ENCODE measurements at places on chromosomes 5 and 9.
A peak's percentile ranks its signal among the peaks of the same experiment; 100 is the strongest.

DNA sequence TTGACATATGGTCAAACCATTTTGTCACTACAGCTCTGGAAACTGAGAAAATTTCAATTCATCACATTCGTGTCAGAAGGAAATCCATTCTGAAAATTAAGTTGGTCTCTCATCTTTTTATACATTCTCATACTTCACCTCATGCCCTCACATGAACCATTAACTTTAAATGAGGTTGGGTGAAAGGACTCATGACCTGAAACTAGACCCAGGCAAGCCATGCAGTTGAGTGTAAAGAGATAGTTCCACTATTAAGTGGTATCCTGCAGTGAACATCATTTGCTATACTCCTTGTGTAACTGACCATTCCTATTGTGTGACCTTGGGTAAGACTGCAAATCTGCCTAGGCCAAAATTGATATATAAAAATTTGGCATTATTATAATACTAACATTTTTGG lies 299.6 kb upstream of the GRIN3A start:
- DNase-seq, result no peak

GRCh38 chr5:10724781-10725507 lies 36.1 kb downstream of the DAP start:
- DNase-seq, result no peak

DNA sequence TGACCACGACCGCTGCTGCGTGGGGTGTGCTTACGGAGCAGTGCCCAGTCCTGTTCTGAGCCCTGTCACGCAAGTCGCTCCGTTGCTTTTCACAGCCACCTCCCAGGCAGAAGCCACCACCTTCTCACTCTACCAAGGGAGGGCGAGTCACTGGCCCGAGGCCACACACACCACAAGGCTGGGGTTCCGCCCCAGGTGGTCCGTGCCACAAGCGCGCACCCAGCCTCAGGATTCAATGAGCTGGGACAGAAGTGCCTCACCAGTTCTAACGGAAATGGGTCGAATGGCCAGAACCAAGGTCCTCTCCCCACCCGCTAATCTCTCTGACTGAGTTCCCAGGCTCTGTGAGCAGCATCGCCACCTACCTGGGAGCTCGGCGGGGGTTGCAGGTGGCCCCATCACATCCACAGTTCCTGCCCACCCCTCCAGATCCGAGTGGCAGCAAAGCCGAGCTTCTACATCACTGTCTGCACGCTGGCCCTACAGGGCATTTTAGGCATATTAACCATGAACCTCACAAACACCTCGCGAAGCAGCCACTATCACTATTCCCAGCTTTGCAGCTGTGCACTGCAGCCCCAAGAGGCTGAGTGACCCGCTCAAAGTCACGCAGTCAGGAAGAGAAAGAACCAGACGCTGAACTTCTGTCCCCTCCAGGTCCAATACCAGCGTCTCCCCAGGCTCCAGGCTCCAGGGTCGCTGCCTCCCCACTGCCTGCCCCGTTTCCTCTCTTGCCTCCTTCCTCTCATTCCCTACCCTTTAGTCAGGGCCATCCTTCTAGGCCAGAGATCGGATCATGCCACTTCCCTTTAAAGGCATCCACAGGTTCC lies 92.1 kb upstream of the PHYKPL start:
- DNase-seq, result no peak

DNA sequence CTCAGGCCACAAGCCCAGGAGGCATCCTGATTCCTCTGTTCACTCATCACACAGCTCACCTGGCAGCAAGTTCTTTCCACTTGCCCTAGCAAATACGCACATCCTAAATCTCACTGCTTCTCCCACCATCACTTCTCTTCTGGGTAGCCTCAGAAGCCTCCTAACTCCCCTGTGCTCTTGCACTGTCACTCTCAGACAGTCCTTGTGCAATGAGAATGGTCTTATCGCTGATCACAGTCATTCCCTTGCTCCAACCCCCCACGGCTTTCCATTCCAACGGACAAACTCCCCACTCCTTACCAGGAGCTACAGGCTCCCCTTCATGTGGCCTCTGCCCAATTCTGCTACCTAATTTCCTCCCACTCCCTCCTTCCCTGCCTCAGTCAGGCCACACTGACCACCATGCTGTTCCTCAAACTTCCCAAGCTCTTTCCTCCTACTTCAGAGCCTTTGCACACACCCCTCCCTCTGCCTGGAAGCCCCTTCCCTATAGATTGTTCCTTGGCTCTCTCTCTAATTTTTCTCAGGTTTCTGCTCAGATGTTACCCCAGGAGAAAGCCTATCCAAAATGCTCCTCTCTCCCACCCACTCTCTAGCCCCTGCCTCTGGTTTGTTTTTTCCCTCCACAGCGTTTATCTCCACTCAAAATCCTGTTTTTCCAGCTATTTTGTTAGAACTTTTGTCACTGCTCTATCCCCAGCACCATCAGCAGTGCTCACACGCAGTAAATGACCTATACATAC lies 34.1 kb upstream of the TNFAIP8 start:
- no peak for DNase-seq

GRCh38 chr5:72584466-72584865 lies 77.3 kb upstream of the ZNF366 start:
- no peak for DNase-seq

DNA sequence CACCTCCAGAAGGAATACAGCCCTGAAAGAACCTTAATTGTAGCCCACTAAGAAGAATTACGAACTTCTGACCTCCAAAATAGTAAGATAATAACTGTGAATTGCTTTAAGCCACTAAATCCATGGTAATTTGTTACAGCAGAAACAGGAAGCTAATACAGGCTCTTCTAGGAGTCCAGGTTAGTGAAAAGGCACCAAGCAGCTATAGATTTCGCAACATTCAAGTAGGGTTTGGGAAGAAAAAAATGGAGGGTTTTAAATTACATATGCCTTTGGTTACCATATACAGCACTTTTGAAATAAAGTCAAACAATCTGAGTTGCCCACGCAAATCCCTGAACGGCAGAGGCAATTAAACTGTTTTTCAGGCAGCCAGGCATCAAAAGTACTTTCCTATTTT lies 1.7 kb upstream of the ACTL7A start:
- DNase-seq, result no peak

GRCh38 chr9:92974761-92975755 lies 27.7 kb downstream of the FGD3 start:
- DNase-seq, result no peak

GRCh38 chr5:163509291-163509951 lies 4.0 kb downstream of the MAT2B start:
- peak; percentile 22 for DNase-seq

GRCh38 chr9:81250041-81250440 lies 439.3 kb downstream of the TLE1 start:
- no peak for DNase-seq

DNA sequence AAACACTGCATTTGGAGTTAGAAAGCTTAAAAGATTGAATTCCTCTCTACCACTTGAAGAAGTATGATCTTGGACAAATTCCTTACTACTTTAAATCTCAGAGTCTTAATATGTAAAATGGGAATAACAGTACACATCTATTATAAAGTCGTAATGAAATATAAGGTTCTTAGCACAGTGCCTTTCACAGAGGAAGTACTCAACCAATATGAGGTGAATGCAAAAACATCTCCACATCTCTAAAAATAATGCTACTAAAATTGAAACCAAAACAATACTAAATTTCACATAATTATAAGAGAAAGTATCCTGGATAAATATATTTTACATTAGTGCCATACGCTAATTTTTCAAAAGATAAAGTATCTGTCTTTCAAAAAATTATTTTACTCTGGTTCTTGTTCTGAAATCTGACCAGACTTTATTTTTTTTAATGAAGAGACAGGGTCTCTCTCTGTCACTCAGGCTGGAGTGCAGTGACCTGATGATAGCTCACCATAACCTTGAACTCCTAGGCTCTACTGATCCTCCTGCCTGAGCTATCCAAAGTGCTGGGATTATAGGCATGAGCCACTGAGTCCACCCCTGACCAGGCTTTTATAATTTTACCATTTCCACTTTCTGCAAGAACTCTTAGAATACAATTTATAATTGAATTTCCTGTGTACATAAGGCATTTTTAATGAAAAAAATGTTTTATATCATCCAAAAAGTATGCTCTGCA lies 21.3 kb upstream of the FNIP1 start:
- no peak for DNase-seq

GRCh38 chr9:77464661-77465060 lies 183.5 kb downstream of the GNA14 start:
- no peak for DNase-seq

GRCh38 chr5:41193456-41194205 lies 19.7 kb downstream of the C6 start:
- peak; percentile 8 for DNase-seq

DNA sequence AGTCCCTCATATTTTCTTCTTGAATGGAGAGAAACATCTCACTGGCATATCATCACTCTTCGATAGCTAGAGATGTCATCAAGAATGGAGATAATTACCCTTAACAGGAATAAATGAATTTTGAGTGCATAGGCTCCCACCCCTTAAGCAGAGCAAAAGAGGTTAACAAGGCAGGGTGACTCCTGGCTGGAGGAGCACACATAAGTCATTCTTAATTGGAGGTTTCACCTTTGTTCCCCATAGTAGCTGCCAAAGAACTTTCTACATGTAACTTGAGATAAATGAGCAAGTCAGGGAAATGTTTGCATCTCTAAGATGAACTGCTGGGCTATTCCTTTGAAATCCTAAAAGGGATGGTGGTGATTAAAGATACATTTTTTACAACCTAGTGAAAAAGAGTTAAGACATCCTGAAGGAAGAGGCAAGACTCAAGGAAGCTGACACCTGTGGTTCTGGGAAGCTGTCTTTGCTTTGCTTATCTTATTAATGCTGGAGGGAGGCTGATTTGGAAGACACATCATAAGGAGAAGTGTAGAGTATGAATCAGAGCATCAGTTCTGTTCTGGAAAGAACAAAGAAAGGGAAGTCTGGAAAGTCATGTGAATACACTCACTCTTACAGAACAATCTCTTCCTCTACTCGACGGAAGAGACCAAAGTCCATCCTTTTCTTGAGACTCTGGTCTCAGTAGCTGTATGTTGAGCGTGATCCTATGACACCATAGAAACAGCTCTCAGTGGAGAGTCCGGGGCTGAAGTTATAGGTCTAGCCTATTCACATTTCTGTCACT lies 326.3 kb downstream of the OSTF1 start:
- DNase-seq, result no peak

GRCh38 chr9:14089051-14089803 lies 224.7 kb downstream of the NFIB start:
- no peak for DNase-seq

- no peak for DNase-seq
Measured at GRCh38 chr5:56833325-56833724, 18.0 kb downstream of the MAP3K1 start.

DNA sequence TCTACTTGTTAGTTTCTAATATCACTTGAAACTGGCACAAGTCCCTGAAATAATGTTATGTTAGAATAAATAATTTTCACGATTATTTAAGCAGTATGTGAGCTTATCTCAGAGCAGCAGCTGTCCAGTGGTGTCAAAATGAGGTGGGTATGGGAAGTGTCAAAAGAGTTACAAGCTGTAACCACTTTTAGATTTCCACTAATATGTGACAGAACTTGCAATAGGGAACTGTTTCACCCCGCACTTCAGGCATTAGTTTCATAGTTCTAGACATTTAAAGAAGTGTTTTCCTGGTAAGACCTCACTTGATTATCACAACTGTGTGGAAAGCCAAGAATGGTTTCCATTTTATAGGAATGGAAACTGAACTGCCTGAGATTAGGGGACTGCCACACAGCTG lies 2.9 kb upstream of the ISCA1 start:
- no peak for DNase-seq

GRCh38 chr5:122221857-122222256 lies 90.2 kb upstream of the SNCAIP start:
- no peak for DNase-seq

DNA sequence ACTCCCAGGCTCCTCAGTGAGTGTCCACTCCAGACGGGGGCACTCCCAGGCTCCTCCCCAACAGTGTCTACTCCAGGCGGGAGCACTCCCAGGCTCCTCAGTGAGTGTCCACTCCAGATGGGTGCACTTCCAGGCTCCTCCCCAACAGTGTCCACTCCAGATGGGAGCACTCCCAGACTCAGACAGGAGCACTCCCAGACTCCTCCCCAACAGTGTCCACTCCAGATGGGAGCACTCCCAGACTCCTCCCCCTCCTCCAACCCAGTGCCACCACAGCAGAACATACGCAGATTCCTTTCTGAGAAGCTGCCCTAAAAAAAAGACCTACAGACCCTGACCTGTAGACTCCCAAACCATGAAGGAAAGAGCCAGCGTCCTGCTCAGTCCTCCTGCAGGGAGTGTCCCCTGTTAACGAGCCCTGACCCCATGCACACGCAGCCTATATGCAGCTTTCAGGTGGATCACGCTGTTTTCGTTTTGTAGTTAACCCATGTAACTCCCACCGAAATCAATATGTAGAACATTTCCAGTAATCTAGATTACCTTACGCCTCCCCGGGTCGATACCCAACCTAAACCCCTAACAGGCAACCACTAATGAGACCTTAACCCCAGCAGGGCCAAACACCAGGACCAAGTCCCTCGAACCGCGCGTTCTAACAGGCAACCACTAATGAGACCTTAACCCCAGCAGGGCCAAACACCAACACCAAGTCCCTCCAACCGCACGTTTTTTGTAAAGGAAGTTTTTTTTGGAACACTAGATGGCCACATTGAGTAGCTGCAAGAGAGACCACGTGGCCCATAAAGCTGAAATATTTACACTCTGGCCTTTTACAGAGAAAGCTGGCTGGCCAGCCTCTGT lies 15.7 kb downstream of the PNPLA7 start:
- DNase-seq, result no peak

DNA sequence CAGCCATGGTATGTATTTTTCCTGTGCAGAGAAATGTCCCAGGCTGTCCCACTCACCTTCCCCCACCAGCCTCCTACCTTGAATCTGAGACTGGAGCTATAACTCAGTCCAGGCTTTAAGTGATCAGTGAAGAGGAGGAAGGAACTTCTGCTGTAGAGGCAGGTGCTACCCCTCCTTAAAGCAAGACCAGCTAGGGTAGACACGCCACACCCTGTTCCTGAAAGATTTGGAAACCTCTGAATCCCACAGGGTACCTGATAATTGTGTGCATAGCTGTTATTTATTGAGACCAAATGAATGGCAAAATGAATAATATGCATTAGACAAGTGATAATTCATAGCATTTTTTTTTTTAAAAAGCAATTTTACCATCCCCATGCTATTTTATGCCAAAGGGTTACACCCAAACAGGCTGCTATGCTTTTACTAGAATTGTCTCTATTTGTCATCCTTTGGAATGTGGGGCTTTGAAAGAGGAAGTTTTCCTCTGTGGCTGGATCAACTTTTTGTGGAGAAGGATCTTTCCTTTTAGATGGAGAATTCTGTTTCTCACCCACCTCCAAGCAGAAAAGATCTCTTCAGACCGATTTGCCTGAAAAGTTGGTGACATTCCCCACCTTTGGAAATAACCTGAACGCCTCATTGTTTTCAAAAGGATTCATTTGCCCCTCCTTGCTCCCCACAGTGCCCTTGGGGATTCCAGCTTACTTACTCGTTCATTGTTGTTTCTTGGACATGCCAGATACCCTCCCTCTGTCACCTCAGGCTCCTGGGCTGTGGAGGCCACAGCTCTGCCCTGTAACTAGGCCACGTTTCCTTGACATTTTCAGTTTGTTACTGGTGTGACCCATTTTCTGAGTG lies 248.7 kb downstream of the NR3C1 start:
- DNase-seq, result no peak

GRCh38 chr9:18438300-18438925 lies 35.5 kb upstream of the ADAMTSL1 start:
- DNase-seq, result peak; percentile 39

GRCh38 chr5:41526699-41527098 lies 16.3 kb upstream of the PLCXD3 start:
- DNase-seq, result no peak

GRCh38 chr5:98320343-98320742 lies 453.1 kb upstream of the RGMB start:
- DNase-seq, result no peak

GRCh38 chr9:90517103-90517502 lies 125.5 kb downstream of the DIRAS2 start:
- no peak for DNase-seq

Data from forelimb muscle (tissue), 1 donor.